ENCODE measurements at places on chromosomes 4 and X.

GRCh38 chr4:40562208-40562607, 67.5 kb downstream of the RBM47 start:
- DNase-seq, result no peak

DNA sequence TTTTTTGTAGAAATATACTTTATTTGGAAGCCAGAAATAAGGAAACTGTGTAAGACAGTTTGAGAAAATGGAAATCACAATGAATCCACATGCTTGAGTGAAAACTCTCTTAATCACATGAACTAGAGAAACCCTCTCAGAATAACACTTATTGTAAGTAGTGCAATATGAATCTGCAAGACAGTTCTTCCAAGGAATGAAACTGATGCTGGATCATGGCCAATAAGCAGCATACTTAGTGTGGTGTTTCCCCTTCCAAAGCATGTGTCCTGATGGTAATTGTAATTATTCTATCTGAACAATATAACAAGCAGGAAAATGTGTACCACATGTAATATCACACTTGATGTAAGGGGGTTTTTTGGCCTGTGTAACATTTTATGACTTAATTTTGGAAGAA, 1870.5 kb upstream of the TENM3 start:
- DNase-seq, result no peak

DNA sequence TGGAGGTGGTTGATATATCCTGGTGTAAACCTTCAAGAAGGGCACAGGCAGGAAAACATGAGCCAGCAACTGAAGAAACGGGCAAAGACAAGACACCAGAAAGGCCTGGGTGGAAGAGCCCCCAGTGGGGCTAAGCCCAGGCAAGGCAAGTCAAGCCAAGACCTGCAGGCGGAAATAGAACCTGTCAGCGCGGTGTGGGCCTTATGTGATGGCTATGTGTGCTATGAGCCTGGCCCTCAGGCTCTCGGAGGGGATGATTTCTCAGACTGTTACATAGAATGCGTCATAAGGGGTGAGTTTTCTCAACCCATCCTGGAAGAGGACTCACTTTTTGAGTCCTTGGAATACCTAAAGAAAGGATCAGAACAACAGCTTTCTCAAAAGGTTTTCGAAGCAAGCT, 7.2 kb downstream of the ZFP42 start:
- no peak for DNase-seq

- DNase-seq, result no peak
Measured at GRCh38 chrX:51894697-51895336, 1.4 kb downstream of the MAGED1 start.

DNA sequence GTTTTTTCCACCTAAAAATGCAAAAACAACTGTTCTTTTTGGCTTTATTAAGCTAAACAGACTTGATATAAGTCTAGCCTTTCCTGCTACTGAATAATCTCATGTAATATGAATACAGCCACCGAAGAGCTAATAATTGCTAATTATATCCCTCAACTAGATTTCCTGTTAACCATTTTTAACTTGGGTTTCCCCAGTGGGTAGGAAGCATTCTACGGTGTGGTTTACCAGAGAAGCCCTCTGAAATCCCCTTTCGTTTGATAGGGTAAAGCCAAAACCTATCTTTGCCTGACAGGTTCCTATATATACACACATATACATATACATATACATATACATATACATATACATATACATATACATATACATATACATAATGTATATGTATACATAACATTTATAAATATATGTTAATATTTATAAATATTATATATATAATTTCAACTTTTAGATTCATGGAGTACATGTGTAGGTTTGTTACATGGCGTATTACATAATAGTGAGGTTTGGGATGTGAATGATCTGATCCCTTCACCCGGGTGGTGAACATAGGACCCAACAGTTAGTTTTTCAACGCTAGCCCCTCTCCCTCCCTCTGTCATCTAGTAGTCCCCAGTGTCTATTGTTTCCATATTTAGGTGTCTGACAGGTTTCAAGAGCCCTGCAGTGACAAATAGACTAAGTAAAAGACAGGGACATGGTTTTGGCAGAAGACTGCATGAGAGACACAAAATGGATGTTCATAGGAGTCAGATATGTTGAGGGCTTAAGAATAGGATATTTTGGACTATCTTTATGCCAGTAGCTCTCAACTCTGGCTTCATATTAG, 62.4 kb downstream of the ATXN3L start:
- no peak for DNase-seq

DNA sequence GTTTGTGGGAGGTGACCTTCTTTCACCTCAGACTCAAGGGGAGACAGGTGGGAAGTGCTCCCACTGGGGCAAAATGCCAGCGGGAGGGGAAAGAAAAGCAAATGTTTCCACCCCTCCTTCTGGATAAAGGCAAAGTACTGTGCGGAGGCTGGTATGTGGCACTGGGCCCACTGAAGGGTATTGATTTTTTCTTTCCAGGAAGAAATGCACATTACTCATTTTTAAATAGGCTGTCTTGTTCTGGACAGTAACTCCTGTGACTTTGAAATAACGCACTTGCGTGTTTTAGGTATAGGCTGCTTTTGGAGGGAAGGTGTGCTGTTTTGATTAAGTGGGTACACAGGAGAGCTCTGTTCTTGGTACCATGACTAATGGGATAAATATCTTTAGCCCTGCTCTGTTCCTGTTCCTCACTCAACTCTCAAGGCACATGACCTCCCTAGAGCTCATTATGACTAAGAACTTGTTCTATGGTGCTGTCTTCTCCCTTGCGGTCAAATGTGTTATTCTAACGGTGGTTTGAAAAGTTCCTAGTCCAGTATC, 40.7 kb upstream of the MBTPS2 start:
- no peak for DNase-seq

DNA sequence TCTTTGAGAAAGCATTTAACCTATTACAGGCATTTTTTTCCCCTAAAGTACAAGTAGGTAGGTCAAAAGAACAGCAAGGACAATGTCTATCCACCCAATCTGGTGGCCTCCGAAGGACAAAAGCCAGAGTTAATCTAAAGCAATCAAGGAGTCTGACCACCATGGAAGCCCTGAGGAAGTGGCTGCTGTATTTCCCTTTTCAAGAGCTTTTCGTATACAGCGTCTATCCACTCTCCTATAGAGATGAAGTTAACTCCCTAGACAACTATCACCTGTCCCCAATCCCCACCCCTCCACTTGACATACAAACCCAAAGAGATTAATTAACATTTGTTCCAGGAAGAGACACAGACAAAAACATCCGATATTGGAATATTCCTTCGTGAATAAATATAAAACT, 85.5 kb downstream of the SNCA start:
- no peak for DNase-seq

DNA sequence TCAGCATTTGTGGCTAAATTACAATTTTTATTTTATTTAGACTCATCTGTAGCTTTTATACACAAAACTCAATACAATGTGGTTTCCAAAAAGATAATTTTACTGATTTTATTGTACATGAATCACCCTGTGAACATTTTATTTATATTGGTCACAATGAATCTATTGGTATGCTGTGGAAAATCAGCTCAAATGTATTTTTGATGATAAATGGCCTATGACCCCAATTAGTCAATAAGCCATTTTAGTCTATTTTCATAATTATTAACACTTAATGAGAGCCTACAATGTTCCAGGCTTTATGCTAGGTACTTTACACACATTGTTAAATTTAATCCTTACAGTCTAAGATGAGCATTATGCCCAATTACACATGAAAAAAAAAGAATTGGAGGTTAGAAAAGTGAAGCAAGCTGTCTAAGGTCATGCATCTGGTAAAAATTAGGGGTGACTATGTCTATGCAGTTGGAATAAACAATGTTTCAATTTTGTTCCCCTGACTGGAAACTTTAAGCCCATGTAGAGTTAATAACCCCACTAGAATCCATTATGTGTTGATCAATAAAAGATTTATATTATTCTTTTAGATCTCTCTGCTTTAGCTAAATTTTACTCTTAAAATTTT, 344.7 kb downstream of the PABPC4L start:
- DNase-seq, result no peak

GRCh38 chr4:184420402-184420801, 53.9 kb downstream of the IRF2 start:
- DNase-seq, result no peak

- no peak for DNase-seq
Measured at GRCh38 chr4:98546910-98547594, 111.4 kb downstream of the TSPAN5 start.

DNA sequence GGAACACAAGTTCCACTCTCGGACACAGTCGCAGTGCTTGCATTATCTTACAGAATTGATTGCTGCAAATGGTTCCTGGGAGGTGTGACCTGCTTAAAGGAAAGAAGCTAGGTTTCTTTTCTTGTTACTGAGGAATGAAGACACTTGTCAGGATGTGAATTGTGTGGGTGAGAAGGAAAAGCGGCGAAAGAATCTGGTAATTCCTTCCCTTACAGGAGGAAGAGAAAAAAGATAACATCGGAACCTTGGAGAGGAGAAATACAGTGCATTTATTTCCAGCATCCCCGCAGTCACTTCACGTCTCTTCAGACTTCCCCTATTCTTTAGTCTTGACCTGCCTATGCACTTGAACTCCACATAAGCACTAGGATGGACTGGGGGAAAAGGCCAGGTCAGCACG, 389 bp upstream of the CCSER1 start:
- DNase-seq, result no peak

- DNase-seq, result peak; percentile 70
Measured at GRCh38 chr4:184384056-184384809, 90.1 kb downstream of the IRF2 start.

DNA sequence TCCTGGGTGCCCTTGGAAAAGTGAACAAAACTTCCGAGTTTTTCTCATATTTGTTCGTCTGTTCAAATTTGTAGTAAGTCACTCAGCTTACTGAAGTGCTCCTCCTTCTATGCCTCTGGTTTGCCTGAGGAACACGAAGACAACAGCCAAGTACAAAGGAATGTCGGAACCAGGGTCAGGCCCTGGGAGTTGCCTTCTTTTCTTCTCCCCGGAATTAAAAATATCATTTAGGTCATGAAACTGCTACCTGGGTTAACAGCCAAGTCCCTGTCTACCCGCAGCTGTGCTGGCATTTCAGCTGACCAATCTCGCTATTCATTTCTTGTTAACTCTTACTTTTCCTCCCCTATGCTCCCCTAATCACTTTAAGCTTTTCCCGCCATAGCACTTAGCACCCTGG, 137.6 kb upstream of the TEX13D start:
- DNase-seq, result no peak

- no peak for DNase-seq
Measured at GRCh38 chr4:81632581-81633299, 161.0 kb upstream of the RASGEF1B start.

DNA sequence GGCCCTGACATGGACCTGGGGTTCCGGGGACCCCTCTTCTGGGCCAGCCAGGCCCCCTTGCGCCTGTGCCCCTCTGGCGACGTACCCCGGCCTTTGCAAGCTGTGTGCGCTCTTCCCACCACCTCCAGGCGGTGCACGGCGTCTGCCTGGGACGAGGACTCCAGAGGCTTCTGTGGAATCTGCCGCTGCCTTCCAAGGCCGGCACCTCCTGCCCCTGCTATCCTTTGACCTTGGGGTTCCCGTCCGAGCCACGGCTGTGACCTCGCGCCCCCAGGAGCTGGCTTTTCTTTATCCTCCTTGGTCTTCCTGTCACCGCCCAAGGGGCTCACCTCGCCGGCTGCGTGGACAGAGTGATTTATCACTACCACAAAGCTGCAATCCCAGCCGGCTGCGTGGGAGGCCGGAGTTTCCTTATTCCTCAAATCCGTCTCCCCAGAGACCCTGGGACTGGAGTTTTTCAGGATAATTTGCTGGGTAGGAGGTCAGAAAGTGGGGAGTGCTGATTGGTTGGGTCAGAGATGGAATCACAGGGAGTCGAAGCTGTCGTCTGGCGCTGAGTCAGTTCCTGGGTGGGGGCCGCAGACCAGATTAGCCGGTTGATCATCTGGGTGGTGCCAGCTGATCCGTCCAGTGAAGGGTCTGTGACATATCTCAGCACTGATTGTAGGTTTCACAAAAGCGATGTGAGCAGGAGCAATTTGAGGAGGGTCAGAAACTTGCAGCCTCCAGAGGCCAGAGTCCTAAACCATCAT, 19.8 kb upstream of the PLCXD1 start:
- no peak for DNase-seq

DNA sequence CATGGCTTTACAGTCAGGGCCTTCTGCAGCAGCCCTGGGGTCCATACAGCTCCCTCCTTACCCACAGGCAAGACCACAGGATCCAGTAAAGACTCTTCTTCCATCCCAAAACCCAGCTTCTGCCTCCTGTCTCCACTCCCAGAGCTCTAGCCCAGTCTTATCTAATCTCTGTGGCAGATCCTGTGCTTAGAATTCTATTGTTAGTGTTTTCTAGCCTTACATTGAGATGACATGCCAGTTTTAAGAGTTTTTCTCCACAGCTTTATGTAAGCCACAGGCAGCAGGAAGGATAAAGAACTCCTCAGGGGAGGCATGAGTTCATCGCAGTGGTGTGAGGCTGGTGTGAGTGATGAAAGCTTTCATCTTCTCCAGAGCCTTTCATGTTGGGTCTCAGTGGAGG, 129.1 kb downstream of the RCHY1 start:
- peak; percentile 51 for DNase-seq

DNA sequence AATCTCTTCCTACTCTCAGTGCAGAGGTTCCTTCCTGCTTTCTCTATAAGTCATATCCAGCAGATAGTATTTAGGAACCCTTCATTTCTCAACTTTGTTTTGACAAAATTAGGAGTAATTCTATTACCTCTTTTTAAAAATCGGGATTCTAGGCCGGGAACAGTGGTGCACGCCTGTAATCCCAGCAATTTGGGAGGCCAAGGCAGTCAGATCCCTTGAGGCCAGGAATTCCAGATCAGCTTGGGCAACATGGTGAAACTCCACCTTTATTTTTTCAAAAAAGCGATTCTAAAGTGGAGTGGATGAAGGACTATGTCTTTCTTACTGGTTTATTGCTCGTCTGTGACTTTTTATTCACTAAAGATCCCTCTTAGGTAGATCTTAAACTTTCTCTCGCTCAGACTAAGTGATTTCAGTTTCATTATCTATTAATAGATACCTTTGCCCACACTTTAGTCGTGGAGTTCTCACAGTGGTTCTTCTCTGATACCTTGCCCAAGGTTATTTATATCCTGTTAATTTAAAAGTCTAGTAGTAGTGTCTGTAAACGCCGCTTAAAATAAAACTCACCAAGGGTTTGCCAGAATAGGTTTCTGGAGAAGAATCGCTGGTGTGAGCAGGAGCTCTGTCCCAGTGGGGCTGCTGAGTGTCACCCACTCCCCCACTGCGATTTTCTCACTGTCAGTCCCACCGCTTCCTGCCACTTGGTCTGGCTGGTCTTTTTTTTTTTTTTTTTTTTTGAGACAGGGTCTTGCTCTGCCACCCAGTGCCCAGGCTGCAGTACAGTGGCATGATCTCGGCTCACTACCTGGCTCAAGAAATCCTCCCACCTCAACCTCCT, 27.0 kb upstream of the TMEM131L start:
- DNase-seq, result peak; percentile 50

GRCh38 chr4:114780205-114780604, 181.6 kb downstream of the UGT8 start:
- DNase-seq, result peak; percentile 4

DNA sequence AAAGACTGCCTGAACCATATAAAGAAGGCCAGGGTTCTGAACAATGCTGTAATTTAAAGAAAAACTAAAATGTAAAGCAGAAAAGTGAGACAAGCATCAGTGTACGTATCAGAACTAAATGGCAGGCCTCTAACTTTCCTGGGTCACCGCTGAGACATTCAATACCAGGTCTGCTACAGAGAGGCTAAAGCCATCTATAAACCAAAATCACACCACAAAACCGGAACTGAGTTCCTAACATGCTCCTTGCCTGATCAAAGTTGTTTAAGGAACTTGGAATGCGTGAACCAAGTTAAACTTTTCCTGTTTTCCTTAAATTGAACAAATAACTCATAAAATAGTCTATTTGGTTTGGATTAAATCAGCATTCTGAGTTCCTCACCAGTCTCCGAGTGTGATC, 55.3 kb upstream of the TECRL start:
- no peak for DNase-seq
